Sciatic nerve (tissue), 2 donors: ENCODE measurements at places on chromosomes 11 and 22. TPM values are rescaled to one million over a fixed set of nuclear protein-coding genes. Genes with fewer than 3 reads are reported as not detected.

Gene EXT2
- total RNA-seq = 58.7 TPM

Gene POU2AF3
- 3.1 TPM for total RNA-seq

Gene LYVE1
- total RNA-seq = 48.4 TPM

Gene OR51A4
- total RNA-seq = not detected

DNA sequence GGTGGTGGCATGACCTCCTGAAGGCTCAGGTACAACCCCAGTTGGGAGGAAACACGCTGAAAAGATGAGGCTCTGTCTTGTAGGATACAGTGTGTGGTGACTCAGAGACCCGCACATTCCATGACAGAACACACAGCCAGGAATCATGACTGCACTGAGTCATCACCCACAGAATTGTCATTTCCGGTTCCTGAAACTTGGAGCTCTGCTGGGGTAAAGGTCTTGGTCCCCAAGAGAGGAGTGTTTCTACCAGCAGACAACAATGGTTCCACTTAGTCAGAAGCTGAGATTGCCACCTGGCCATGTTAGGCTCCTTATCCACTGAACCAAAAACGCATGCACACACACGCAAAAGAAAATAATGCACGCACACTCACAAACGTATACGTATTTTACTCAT, 31.5 kb upstream of the CYB5R3 start:
- DNase-seq = no peak

GRCh38 chr11:72743321-72744221, 8.6 kb downstream of the ARAP1 start:
- no peak for DNase-seq

DNA sequence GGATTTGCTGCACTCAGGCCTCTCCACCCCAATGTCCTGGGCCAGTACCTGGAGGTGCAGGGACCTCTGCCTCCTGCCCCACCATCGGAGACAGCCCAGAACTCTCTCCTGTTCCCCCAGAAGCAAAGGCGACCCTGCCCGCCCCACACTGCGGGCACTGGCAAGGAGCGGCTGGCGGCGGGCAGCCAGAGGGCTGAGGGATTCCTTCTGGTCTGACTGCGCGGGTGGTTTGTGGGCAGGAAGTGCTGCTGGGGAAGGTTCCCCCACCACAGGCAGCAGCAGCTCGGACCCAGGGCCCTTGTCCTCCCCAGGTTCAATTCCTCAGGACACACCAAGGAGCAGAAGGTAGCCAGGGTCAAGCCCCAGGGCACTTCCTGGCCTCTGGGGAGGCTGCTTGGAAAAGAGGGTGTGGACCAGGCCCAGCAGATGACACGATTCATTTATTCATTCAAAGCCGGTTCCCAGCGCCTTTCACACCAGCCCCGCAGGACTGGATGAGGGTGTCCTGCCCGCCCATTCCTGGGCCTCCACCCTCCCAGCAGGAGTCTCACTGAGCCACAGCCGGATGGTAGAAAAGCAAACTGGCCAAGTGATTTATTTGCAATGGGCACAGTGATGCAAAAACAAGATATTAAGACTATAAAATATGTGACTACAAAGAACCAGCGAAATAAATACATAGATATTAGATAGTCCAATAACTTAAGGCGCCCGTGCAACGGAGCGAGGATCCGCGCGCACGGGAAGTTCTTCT, 1.2 kb downstream of the PHLDA2 start:
- DNase-seq = no peak

- no peak for DNase-seq
Measured at GRCh38 chr11:19524171-19524671, 188.4 kb upstream of the NAV2 start.

DNA sequence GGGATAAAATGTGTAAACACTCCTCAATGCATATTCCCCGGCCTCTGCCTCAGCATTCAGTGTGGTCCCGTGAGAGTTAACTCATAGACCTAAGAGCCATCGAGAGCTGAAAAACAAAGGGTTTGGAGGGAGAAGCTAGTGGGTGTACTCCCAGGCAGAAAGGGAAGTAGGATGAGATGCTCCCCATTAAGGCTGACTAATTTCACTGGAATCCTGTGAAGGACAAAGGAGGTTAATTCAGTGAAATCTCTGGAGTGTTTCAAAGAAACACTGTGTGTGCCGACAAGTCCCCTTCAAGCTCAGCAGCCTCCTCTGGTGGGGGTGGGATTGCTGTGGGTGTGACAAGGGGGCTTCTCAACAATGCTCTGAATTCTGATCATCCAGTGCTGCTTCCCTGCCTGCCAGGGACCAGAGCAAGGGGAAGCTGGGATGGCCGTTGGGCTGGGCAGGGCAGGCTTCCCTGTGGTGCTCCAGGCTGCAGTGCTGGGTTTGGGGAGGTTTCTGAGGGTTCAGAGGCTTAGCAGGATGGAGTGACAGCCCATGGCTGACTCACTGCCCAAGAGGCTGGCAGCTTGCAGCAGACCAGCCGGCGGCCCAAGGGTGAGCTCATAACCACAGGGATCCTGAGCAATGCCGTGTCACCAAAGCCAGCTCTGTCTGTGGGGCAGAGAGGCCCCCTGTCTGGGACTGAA, 61.4 kb upstream of the BMAL1 start:
- DNase-seq = no peak

GRCh38 chr11:86749376-86749775, 51.0 kb upstream of the PRSS23 start:
- no peak for DNase-seq

DNA sequence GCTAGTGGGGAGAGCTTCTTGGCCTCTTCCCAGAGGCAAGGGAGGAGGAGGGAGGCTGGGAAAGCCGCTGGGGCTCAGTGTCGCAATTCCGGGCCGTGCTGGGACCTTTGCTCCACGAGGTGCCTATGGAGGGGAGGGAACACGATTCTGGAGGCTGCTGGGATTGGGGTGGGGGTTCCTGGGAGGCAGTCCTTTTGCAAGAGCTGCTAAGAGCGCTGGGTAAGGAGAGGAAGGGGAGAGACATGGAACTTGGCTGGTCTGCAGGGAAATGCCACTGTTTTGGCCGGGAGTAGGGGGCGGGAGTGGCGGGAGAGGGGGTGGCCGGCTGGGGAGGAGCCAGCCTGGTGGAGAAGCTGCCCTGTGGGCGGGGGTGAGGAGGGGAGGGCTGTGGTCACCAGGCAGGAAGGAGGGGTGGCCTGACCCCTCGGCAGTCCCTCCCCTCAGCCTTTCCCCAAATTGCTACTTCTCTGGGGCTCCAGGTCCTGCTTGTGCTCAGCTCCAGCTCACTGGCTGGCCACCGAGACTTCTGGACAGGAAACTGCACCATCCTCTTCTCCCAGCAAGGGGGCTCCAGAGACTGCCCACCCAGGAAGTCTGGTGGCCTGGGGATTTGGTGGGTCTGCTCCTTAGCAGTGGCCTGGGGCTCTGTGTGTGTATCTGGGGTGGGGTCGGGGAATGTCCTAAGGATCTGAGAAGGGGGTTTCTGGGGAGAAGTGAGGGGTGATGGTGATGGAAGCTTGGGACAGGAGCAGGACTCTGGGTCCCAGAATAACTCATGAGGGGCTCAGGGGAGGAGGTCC, at the start of gene NR1H3:
NR1H3 (plus strand) TSS at position 480 of the 800 bp plus-strand sequence. CDS start 1,221 bp downstream, outside the sequence.
- DNase-seq = peak; percentile 90

GRCh38 chr22:36065775-36066544, 37.3 kb upstream of the RBFOX2 start:
- DNase-seq = peak; percentile 93

DNA sequence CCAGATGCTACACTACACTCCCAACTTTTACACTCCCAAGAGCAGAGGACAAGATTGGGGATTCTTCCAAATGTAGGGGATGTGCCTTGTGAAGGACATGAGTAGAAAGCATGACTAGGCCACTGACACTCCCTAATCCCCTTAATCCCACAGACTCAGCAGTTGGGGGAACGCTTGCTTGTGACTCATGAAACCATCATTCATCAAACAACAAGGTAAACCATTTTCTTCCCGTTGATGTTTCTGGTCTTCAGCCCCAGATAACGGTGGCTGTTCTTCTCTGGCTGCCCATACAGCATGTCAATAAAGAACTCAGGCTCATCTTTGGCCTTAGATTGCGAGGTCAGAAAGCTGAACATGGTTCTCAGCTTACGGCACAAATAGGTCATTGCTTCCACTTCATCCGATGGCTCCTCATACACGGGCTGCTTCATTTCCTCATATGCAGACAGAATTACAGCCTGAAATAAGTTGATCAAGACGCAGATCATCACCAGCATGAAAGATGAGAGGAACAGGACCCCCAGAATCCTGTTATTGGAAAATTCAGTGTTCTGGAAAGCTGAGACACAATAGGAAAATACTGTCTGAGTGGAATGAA, 6.4 kb upstream of the CDPF1 start:
- no peak for DNase-seq
